ENCODE measurements at places on chromosomes 1 and 21.
A peak's percentile ranks its signal among the peaks of the same experiment; 100 is the strongest.

- no peak for DNase-seq
Measured at GRCh38 chr1:98306517-98307089, 354.9 kb upstream of the SNX7 start.

- no peak for DNase-seq
Measured at GRCh38 chr1:30817077-30817438, 59.5 kb upstream of the LAPTM5 start.

GRCh38 chr1:198153103-198153502 lies 3.7 kb upstream of the NEK7 start:
- no peak for DNase-seq

- no peak for DNase-seq
Measured at GRCh38 chr21:44911068-44911383, 9.7 kb downstream of the ITGB2 start.

DNA sequence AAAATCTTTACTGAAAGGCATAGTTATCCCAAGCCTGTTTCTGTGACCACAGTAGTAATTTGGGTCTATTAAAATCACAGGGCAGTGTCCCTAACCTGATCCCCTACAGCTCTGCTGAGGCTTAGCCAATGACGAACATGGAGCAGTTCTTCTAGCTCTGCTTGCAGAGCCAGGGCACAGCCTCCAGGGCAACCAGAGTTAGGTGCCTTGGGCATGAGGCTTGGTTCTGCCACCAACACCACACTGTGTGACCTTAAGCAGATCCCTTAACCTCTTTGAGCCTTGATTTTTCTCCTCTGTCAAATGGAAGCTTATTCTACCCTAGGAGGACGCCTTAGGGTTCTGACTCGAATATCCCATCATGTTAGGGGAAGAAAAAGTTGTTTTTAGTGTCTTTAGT lies 86.7 kb upstream of the TLR5 start:
- DNase-seq, result no peak

- no peak for DNase-seq
Measured at GRCh38 chr21:45556645-45557615, 14.7 kb upstream of the SLC19A1 start.

GRCh38 chr1:230171356-230172015 lies 104.4 kb downstream of the GALNT2 start:
- DNase-seq, result no peak

- no peak for DNase-seq
Measured at GRCh38 chr1:184329962-184330868, 56.6 kb upstream of the C1orf21 start.

DNA sequence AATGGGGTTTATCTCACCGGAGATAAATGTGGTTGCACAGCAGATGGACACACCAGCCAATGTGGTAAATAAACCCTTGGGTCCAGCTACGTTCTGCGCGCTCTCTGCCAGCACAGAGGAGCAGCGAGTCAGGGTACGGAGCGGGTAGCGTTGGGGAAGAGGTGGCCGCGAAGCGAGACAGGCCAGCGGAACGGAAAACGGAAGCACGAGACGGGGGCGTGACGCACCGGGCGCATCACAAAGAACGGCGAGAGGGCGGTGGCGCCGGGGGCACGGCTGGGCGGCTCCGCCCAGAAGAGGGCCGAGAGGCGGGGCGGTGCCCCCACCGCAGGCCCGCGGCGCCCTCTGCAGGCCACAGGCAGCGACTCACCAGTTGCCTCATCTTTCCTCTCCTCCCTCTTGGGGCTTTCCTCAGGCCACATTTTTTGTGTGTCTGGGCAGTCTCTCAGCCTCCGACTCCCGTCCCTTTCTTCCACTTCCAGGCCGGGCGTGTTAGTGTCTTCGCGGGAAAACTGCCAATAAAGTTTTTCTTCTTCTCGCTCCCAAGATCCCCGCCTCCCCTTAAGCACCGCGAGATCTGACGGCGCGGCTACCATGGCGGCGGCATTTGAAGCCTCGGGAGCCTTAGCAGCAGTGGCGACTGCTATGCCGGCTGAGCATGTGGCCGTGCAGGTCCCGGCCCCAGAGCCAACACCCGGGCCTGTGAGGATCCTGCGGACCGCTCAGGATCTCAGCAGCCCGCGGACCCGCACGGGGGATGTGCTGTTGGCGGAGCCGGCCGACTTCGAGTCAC lies at the start of gene DDX20:
Gene DDX20, plus strand, starts transcription at position 571 of the 793 bp plus-strand sequence. Its CDS starts 24 bp downstream, at position 595.
- peak; percentile 92 for DNase-seq

GRCh38 chr1:53583021-53583867 lies 124.0 kb downstream of the DMRTB1 start:
- no peak for DNase-seq

- DNase-seq, result no peak
Measured at GRCh38 chr1:66175581-66175980, 358.4 kb upstream of the SGIP1 start.

GRCh38 chr1:52037909-52038308 lies 4.3 kb upstream of the KTI12 start:
- DNase-seq, result no peak

- DNase-seq, result no peak
Measured at GRCh38 chr1:119136401-119136800, 4.1 kb downstream of the WARS2 start.

- DNase-seq, result no peak
Measured at GRCh38 chr1:54403808-54404261, 2.4 kb downstream of the SSBP3 start.

GRCh38 chr1:185759061-185759460 lies 24.9 kb downstream of the HMCN1 start:
- DNase-seq, result no peak

GRCh38 chr1:245752561-245752960 lies 597.8 kb downstream of the KIF26B start:
- no peak for DNase-seq

DNA sequence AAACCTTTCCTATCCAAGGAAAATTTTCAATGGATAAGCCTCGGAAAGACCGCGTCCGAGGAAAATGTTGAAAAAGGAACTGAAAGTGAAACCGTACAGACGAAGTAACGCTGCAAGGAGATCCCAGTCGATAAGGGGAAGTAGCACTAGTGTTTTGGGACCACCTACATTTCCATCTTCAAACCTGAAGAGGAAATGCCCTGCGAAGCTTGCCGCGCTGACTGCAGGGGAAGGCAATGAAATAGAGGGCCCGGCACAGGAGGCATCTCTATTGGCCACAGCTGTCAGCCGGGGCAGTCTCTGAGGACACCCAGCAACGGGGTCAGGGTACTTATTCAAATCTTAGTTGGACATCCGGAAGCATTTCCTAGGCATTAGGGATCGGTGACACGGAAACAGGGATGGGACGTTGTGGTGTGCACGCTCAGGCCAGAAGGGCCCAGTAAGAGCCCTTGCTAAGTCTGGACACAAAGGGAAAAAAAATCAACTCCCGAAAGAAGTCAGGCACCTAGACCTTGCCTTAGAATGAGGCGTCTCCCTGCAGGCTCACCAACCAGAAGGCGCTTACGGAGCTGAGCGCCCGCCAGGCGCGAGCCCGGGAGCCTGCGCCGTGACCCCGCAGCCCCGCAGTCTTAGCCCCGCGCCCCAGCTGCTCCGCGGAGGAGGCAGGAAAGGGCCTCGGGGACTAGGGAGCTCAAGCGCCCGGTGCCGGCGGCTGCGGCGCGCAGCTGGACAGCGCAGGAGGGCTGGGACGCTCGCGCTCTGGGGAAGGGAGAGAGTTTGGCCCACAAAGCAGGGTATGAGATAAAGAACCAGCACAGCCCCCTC lies 655 bp downstream of the USF1 start:
- peak; percentile 27 for DNase-seq

- DNase-seq, result no peak
Measured at GRCh38 chr1:197837911-197838310, 62.6 kb upstream of the DENND1B start.

- no peak for DNase-seq
Measured at GRCh38 chr1:94284476-94284875, 47.1 kb upstream of the ARHGAP29 start.

DNA sequence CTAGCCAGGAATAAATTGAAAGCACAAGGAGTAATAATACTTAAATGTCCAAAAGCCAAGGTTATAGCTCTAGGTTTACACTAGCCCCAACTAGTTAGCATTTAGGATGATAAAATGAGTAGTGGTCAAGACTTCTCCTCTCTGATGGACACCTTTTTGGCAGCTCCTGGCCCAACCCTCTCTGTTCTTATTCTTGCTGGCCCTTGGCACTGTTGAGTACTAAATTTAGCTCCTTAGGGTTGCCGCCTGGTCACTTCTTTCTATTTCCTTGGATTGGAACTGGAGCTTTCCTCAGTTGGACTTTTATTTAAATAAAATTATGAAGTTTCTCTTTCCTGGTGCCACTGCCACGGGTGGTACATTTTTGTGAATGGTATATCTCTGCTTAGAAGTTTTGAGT lies 28.3 kb downstream of the ARID1A start:
- no peak for DNase-seq

DNA sequence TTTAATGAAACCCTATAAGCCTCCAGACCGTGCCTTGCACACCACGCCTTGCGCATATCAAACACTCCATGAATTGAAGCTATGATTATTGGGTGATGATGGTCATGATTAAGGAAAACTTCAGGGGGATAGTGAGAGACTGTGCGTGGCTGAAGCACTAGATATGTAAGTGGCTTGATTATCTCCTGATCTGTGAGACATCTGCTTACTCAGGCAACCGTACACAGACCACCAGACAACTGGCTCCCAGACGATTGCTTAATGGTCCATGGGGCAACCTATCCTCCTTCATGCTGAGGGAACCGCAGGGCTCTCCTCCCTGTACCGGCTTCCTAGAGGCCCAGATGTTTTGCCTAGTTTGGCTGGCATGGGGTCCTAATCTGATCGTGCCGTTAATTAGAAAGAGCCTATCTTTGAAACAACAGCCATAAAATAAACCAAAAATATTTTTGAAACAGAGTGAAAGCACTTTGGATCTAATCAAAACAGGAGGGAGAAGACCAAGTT lies 51.6 kb downstream of the IRF2BP2 start:
- DNase-seq, result no peak

DNA sequence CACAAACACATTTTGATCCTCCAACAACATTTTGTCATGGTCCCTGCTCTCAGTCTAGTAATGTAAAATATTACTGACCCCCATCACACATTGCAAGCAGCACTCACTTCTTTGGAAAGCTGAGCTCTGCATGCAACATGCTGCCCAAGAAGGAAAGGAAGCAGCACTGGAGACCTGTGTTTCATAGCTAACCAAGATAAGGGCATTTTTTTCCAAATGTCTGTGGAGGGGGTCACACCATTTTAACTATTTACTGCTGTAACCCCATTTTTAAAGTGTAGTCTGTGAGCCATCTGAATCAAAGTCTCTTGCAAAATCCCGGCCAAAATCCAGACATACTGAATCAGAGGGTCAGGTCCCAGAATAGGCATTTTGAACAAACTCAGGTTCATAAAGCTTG lies 4.5 kb upstream of the RASSF5 start:
- no peak for DNase-seq

DNA sequence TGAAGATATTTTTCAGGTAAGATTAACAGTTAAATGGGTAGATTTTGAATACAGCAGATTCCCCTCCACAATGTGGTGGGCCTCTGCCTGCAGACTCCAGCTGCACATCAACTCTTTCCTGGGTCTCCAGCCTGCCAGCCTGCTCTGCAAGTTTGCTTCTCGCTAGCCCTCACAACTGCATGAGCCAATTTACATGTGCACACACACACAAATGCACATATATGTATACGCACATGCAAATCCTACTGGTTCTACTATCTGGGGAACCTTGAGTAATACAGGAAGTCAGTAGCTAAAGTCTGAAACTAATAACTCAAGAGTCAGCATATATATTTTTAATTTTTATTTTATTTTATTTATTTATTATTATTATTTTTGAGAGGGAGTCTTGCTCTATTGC lies 34.8 kb upstream of the QSOX1 start:
- no peak for DNase-seq

- no peak for DNase-seq
Measured at GRCh38 chr1:63821091-63822005, 47.5 kb downstream of the ROR1 start.

DNA sequence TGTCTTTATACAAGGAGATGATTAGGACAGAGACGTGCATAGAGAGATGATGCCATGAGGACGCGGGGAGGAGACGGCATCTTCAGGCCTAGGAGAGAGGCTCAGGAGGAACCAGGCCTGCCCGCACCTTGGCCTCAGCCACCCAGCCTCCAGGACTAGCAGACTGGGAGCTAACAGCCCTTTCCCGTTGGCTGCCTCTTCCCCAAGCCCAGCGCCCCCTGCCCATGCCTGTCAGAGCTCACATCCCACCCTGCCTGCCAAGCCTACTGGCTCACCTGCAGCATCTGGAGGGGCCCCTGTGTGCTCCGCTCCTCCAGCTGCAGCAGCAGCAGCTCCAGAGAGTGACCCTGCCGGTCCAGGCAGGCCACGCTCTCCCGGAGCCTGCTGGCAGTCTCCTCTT lies 4.0 kb upstream of the TRIM11 start:
- no peak for DNase-seq

- DNase-seq, result no peak
Measured at GRCh38 chr1:201686714-201687455, 142.1 kb upstream of the IPO9 start.

GRCh38 chr1:16172964-16173446 lies 17.1 kb upstream of the EPHA2 start:
- no peak for DNase-seq

- no peak for DNase-seq
Measured at GRCh38 chr1:43872280-43872679, 61.3 kb upstream of the ARTN start.

- no peak for DNase-seq
Measured at GRCh38 chr1:9084906-9085305, 15.5 kb upstream of the SLC2A5 start.

- no peak for DNase-seq
Measured at GRCh38 chr1:74005533-74005932, 192.4 kb downstream of the LRRIQ3 start.

DNA sequence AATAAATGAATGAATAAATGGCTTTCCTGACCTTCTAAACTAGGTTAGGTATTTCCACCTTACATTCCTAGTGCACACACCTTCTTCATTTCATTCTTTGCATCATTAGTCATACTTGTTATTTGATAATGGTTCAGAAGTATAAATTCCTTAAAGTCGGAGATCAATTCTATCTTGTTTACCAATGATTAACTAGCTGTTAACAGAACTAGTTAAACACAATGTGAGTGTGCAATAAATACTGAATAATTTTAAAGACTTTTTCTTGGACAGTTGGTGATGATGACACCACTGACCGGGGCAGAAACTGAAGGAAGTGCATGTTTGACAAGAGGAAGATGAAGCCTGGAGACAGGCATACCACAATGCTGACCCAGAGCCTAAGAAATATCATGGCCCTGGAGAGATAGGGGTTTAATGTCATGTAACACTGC lies 207.1 kb upstream of the DEPDC1 start:
- no peak for DNase-seq

- no peak for DNase-seq
Measured at GRCh38 chr1:206975306-206975705, 5.0 kb upstream of the FCAMR start.
